ENCODE measurements at places on chromosomes 3 and 15.
A peak's percentile ranks its signal among the peaks of the same experiment; 100 is the strongest.

GRCh38 chr15:91473894-91474545 is 374.0 kb downstream of the SV2B start:
- no peak for DNase-seq

GRCh38 chr3:86990734-86991481 is at the start of gene VGLL3:
TSS of gene VGLL3 (minus strand) at chr3:86991149. CDS start at chr3:86990743, 406 bp downstream.
- no peak for DNase-seq

GRCh38 chr15:84816694-84817465 is at the start of gene ALPK3:
TSS of gene ALPK3 (plus strand) at chr15:84817356. CDS start at chr15:84817453, 97 bp downstream.
- no peak for DNase-seq

GRCh38 chr3:156201411-156202405 is 81.3 kb downstream of the KCNAB1 start:
- DNase-seq = no peak

DNA sequence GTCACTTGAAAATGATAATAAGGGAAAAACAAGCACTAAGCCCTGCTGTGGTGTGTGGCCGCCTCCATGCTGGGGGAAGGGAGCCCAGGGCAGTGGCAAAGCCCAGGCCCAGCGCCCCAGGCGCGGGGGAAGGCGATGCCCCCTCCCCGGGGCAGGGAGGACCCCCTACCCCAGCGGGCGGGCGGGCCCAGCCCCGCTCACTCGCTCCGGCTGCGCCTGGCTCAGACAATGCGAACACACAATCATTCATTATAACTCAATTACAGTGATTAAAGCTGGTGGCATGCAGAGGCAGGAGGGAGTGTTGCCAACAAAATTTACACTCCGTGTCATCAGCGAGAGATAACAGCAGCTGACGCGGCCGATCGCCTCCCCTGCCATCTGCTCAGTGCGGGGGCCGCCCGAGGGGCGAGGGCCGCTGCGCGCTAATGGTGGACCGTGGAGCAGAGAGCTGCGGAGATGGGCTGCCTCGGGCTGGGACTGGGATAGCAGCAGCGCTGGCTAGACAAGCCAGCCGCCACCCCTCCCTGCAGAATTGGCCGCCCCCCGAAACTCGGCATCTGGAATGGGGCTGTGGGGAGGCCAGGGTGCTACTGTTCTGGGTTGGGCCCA is 64.1 kb downstream of the TLE3 start:
- peak; percentile 17 for DNase-seq

DNA sequence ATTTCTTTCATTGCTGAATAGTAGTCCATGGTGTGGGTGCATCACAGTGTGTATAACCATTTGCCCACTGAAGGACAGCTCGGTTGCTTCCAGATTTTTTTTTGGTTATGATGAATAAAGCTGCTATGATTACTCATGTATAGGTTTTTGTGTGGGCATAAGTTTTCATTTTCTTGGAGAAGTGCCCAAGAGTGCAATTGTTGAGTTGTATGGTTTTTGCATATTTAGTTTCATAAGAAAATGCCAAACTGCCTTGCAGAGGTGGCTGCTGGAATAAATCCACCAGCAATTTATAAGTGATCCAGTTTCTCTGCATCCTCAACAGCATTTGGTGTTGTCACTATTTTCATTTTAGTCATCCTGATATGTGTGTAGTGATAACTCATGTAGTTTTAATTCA is 8.4 kb upstream of the SPESP1 start:
- DNase-seq = no peak

- DNase-seq = no peak
Measured at GRCh38 chr15:69117431-69117871, 43.0 kb upstream of the GLCE start.

DNA sequence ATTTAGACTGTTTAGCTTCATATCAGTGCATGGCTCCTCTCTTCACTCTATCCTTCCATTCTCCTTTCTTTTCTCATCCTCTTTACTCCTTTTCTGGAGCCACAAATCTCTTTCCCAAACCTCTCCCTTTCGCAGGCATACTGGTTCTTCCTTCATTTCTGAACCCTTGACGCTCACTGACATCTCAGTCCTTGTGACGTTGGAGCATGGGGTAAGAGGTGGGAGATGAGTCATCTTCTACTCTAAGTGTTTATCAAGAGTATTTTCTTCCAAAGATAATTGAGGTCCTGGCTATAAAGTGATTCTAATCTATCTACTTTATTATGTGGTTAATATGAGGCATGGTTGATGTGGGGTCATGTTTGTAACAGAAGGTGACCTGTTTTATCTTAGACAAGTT is 414.2 kb downstream of the AGBL1 start:
- DNase-seq = no peak

GRCh38 chr3:116112696-116113095 is 332.6 kb downstream of the LSAMP start:
- DNase-seq = no peak

GRCh38 chr3:100915706-100916495 is 77.3 kb downstream of the ABI3BP start:
- no peak for DNase-seq

GRCh38 chr15:70562906-70563305 is 200.5 kb downstream of the UACA start:
- DNase-seq = no peak

GRCh38 chr15:100244796-100245486 is 96.8 kb downstream of the ADAMTS17 start:
- no peak for DNase-seq

DNA sequence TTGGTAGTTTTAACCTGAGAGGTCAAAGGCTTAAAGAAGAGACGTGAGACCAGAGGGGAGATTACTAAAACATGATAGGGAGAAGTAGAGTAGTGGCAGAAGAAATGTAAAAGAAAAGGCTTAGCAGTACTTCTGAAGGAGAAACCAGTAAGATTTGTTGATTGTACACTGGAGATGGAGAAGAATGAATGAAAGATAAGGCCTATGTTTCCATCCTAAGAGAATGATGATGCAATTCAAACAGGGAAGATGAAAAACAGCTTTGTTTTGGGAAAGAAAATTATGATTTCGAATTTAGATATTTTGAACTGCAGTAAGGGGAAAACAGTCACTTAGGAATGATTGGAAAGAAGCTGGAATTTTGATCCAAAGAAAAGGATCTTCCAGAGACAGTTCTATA is 97.4 kb upstream of the PLXND1 start:
- DNase-seq = no peak

DNA sequence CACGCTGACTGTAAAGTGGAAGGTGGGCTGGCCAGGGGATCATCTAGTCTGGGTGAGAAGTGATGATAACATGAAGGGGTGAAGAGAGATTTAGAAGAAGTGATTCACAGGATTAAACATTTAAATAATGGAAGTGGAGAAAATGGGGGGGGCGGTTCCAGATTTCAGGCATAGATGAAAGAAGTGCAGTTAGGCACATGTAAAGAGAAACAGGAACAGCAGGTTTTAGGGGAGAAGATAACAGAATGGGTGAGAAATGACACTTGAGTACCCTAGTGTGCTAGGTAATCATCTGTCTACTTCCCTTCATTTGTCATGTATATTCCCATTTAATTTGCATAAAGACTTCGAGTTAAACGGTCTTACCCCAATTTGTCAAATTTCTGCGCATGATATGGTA is 15.3 kb downstream of the B3GNT5 start:
- DNase-seq = no peak

DNA sequence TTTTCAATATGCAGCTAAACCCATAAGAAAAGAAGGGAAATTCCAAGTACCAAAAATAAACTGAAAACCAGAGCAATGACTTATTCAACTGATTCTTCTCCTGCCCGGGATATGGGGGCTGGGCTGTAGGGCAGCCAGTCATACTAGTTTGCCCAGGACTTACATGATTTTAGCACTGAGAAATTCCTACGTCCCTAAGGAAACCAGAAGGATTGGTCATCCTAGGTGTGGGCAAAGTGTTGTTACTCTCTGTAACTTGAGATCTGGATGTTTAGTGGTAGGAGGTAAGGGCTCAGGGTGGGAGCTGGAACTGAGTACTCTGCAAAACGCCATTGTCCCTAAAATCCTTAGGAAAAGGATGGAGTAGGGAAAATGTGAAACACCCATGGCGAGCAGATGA is 1.2 kb upstream of the DAZL start:
- no peak for DNase-seq

DNA sequence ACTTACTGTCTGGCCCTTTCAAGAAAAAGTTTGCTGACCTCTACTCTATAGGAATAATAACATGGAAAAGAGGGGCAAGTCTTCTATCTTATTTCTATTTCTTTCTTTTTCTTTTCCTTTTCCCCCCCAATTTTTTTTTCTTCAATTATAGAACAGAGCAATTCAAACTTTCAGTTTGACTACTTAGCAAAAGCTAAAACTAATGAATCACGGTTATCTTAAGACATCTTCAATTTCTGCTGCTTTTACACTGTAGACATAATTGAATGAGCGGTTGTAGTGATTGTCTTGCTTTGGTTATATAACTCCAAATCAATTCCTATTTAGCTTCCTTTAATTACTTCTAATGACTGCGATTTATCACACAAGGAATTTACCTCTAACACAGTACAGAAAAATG is 74.3 kb upstream of the P2RY1 start:
- no peak for DNase-seq

- no peak for DNase-seq
Measured at GRCh38 chr15:90709278-90709677, 7.9 kb upstream of the BLM start.

GRCh38 chr15:35583863-35584528 is 38.0 kb upstream of the DPH6 start:
- no peak for DNase-seq

DNA sequence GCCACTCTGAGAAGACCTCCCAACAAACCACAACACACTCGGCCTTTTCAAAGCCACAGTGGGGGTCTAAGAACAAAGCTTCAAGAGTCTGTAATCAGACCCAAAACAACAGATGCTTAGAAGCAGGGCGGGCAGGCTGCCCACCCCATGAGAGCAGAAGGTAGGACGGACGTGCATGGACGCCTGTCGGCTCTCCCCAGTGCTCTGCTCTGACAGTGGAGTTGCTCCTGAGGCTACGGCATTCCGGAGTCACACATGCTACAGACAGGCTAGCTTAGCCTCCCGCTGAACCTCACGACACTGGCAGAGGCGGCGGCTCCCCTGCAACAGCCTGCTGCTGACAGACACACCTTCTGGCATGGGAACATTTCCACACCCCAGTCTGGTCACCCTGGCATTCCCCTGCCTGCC is 33.5 kb downstream of the SLCO2A1 start:
- no peak for DNase-seq

- DNase-seq = no peak
Measured at GRCh38 chr3:32946973-32947788, 4.3 kb upstream of the CCR4 start.

GRCh38 chr3:139173372-139174108 is 128.8 kb upstream of the PRR23C start:
- peak; percentile 51 for DNase-seq

DNA sequence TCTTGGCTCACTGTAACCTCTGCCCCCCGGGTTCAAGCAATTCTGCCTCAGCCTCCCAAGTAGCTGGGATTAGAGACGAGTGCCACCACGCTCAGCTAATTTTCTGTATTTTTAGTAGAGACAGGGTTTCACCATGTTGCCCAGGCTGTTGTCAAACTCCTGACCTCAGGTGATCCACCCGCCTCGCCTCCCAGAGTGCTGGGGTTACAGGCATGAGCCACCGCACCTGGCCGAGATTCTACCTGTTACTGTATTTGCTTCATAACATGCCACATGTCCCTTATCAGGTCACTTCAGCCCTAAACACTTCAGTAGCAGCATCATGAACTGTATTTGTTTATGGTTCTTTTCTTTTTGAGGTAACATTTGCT is 7.5 kb upstream of the LCTL start:
- no peak for DNase-seq

DNA sequence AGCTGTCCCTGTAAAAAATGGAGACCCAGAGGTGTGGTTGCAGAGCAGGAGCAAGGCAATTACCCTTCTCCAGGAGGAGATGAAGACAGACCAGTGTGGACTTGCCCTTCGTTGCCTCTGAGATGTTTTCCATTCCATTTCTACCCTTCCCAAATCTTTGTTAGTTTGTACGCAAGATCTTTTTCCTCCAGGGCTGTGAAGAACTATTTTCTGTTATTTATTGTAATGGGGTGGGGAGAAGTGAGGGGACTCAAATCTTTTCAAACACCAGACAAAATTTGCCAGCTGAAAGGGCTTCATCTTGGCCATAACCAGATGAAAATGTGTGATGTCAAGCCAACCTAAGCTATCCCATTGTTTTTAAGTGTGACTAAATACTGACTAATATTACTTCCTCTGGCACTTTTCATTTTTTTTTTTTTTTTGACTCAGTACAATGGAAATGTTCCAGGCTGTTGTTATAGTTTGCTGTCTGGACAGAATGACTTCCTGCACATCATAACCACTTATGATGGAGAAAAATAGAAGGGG is 271.3 kb upstream of the TPRG1 start:
- DNase-seq = no peak

DNA sequence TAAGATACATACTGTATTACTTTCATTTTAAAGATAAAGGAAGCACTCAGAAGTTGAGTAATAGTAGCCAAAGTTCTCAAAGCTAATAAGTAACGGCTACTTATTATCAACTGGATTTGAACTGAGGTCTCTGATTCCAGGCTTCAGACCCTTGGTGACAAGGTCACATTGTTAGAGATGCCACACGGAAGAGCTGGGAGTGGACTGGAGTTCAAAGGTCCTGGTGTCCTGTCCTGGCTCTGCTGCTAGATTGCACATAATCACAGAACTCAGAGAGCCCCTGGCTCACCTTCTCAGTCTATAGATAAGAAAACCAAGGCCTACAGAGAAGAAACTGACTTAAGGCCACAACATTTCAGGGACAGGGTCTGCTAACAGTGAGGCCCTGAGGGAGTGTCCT is 75.3 kb downstream of the MYLK start:
- DNase-seq = no peak

DNA sequence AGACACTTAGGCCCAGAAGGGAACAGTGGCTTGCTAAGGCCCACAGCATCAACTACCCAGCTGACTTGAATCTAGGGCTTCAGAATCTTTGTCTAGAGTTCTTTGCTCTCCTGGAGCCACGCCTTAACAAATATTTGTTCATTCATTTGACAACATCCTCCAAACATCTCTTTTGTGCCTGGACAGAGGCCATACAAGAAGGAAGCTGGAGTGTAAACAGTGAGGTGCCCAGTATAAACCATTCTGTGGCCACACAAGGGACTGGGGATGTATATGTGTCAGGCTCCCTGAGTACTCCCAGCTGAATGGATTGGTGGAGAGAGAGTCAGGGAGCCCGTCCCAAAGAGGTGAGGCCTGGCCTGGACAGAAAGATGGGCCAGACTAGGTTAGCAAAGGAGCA is 3.4 kb downstream of the CIB2 start:
- DNase-seq = no peak

GRCh38 chr3:160257606-160258005 is 32.4 kb downstream of the C3orf80 start:
- DNase-seq = no peak

GRCh38 chr15:65383456-65383855 is 5.7 kb upstream of the IGDCC3 start:
- DNase-seq = no peak

DNA sequence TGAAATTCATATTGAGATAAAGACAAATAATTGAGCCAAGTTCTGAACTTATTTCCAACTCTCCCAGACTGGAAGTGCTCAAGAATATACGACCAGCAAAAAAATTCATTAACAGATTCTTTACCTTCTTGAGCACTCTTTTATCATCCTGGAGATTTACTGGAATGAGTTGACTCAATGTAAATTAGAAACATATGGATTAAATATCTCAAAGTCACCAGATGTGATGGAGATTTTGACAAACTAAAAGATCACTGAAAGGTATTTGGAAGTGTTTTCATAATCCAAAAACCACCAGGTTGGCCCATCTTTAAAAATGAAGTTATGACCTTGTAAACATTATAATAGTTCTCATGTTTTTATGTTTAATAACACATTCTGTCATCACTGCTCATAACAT is 433.2 kb upstream of the RASGRP1 start:
- DNase-seq = no peak

- DNase-seq = no peak
Measured at GRCh38 chr3:15521573-15521965, at the start of gene COLQ. TSS of gene COLQ (minus strand) at chr3:15521706. CDS start at chr3:15521625, 81 bp downstream.

All from anterior cingulate cortex (tissue), 58 donors.